ENCODE measurements at places on chromosomes 7 and 10.

GRCh38 chr10:110691139-110691538 lies 47.0 kb downstream of the RBM20 start:
- no peak for DNase-seq

DNA sequence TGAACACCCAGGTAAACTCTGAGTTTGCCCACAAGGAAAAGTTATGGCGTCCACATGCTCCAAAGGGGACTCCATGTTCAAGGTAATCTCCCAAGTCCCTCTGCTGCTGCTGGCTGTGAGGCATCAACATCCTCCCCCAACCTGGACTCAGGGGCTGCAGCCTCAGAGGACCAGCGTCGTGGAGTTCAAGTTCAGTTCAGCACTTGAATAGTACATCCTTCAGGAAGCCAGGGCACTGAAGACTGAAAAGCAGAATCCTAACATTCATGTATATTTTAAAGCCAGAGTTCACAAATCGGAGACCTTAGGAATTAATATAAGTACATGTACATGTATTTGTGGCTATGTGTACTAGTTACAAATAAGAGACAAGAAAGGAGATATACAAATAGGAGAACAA lies 90.4 kb downstream of the PTPRE start:
- no peak for DNase-seq

- peak; percentile 11 for DNase-seq
Measured at GRCh38 chr7:191981-192649, at the start of gene FAM20C. Gene FAM20C (plus strand): TSS chr7:192571. CDS start chr7:193200, 629 bp downstream.

GRCh38 chr7:147196481-147196880 lies 1079.9 kb downstream of the CNTNAP2 start:
- no peak for DNase-seq

DNA sequence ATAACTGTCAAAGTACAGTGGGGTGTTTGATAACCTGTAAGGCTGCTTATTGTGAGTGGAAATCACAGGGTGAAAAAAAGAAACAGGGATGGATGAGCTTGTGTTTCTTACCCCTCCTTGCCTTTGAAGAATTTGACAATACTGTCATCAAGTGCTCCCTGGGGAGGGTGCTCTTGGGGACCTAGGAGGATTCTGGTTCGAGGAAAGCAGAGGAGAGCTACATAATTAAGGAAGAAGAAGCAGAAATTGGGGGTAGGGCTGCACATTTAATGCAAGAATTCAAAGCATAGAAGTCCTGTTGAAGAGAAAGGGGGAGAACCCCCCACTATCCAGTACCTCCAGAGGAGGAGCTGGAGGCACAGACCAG lies 208.1 kb upstream of the PHYHIPL start:
- DNase-seq = no peak

DNA sequence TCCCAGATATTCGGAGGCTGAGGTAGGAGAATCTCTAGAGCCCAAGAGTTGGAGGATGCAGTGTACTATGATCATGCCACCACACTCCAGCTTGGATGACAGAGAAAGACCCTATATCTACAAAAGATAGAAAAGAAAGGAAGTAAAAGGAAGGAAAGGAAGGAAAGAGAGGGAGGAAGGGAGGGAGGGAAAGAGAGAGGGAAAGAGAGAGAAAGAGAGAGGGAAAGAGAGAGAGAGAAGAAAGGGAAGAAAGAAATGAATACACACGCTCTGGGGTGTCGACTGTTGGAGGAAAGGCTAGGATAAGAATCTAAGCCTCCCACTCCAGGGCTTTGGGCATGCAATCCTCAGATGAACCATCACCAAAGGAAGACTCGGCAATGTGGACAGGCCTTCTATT lies 69.9 kb downstream of the PARD3 start:
- DNase-seq = no peak

DNA sequence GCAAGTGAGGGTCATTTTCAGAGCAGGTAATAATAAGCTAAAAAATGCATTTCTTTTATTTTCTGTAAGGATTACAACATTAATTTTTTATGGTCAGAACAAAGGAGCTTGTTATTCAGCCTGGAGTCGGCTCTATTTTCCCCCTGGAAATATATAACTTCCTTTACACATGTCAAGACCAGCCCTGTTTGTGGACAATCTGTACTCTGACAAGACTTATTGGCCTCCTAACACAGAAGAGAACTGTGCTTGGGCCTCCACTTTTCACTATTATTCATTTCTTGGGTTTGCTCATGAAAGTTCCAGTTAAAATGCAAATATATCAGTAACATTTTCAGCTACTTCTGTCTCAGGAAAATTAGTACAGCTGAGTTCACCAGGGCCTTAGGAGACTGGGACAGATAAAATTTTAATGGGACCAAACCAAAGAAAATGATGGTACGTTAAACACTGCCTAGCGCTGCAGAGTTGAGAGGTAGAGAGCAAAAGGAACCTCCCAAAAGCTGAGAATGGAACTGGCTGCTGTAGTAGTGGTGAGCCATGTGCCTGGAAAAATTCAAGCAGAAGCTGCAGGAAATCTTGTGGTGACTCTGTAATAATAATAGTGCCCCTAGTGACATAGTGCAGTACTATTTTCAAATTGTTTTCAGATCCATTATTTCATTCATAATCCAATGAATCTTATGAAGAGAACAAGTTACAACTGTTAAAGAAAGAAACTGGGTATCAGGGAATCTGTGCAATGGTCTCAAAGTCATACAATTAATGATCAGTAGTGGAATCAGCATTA lies 227.2 kb upstream of the KIAA1217 start:
- DNase-seq = no peak

GRCh38 chr10:43056568-43057011 lies 20.3 kb upstream of the RET start:
- DNase-seq = no peak

GRCh38 chr10:20760460-20760859 lies 136.7 kb downstream of the NEBL start:
- no peak for DNase-seq

DNA sequence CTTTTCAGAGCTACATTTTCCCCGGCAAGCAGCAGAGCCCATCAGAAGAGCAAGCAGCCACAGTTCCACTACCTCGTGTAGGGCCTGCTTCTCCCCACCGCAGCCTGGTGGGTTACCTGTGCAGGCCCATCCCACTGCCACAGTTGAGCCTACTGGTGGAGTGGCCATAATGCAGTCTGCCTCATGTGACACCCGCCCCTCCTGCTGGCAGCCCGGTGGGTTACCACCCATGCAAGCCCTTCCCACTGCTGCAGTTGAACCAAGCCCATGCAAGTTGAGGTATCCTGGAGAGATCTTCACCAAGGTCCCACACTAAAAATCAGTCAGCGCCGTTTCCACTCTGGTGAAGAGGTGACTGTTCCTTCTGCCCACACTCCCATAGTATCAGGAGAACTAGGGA lies 32.1 kb upstream of the CNNM1 start:
- no peak for DNase-seq

DNA sequence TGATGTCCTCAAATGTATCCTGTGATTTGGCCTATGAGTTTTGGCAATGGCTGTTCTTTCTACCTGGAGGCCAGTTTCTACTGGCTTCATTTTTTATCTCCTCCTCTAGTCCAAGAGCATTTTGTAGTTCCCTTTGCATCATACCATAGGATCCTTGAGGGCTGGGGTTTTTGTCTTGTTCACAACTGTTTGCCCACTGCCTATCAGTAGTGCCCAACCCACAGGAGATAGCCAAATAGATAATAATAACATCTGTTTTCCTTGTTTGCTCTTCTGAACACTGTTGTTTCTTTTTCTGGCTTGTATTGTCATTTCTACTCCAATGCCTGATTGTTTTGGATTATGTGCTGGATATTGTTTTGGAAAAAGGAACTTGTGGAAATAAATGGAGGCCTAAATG lies 3.4 kb downstream of the CDK1 start:
- DNase-seq = no peak

- DNase-seq = no peak
Measured at GRCh38 chr7:55307123-55307916, 57.8 kb upstream of the LANCL2 start.

- no peak for DNase-seq
Measured at GRCh38 chr10:72563327-72563932, 62.4 kb downstream of the MICU1 start.

DNA sequence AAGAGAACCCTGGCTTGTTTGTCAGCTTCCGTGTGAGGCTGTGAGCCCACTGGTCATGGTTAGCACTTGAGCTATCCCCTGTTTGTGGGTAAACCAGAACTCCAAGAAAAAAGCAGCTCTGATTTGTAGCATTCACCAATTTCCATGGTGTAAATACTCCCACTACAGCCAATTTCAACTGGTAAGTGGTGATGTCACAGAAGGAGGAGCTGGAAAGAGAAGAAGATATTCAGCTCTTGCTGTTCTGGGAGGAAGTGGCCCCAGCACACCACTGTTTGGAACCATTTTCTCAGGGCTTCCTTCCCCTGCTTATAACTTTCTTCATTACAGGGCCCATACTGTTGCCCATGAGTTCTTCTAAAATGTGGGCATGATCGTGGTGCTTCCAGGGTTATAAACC lies 500.1 kb upstream of the ZMIZ1 start:
- DNase-seq = no peak

- no peak for DNase-seq
Measured at GRCh38 chr7:132646052-132646451, 69.8 kb upstream of the PLXNA4 start.

- DNase-seq = no peak
Measured at GRCh38 chr7:107405559-107405958, 64.3 kb upstream of the GPR22 start.

- no peak for DNase-seq
Measured at GRCh38 chr10:3136763-3137611, 35.6 kb downstream of the PITRM1 start.

- DNase-seq = no peak
Measured at GRCh38 chr10:123567984-123568739, 98.0 kb upstream of the GPR26 start.

- DNase-seq = no peak
Measured at GRCh38 chr10:94210440-94211168, 152.1 kb downstream of the NOC3L start.

DNA sequence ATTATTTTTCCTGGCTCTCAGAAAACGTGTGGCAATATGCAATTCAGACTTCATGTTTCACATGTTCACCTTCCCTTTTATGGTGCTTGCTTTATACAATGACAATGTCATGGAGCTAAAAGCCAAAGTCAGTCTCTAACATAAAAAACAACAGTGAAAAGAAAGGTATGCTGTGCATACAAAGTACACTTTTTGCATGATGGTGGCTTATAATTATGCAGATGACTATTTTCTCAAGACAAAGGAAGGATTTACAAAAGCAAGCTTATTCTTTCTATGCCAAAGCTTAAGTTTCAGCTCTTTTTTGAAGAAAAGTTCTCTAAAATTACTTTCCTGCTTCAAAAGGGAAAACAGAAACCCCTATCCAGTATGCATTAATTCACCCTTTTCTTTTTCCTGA lies 15.6 kb downstream of the ERCC6 start:
- no peak for DNase-seq

GRCh38 chr10:16811765-16812164 lies 5.5 kb downstream of the RSU1 start:
- no peak for DNase-seq

- no peak for DNase-seq
Measured at GRCh38 chr7:2526659-2527504, 7.3 kb downstream of the LFNG start.

GRCh38 chr10:119101366-119102098 lies 2.4 kb upstream of the DENND10 start:
- DNase-seq = no peak

DNA sequence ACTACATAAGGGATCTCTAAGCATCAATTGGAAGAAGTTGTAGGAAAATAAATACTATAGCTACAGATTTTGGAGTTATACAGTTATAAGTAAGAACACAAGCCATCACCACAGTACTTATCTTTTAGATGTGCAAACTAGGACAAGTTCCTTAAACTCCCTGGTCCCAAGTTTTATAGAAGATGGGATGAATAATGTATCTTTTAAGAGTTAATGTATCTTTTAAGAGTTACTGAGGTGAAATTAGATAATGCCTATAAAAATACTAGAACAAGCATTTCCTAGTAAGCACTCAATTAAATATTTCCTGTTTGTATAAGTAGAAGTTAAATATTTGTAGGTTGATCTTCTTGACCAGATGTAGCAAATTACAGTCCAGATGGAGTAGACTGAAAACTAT lies 56.8 kb downstream of the SEMA3A start:
- no peak for DNase-seq

GRCh38 chr10:97378933-97379921 lies 21.9 kb downstream of the RRP12 start:
- no peak for DNase-seq

DNA sequence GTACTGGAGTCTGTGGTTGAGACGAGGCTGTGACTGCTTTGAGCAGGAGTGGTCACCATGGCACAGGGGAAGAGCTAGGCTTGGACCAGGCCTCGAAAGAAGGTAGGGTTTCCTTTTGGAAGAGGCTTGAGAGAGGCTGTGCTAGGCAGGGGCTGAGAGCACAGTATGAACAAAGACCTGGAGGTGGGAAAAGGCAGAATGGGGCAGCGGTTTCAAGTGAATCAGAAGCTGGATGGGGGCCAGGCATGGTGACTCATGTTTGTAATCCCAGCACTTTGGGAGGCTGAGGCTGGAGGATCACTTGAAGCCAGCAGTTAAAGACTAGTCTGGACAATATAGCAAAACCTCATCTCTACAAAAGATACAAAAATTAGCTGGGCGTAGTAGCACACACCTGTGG lies 65.9 kb downstream of the CLIP2 start:
- DNase-seq = no peak

DNA sequence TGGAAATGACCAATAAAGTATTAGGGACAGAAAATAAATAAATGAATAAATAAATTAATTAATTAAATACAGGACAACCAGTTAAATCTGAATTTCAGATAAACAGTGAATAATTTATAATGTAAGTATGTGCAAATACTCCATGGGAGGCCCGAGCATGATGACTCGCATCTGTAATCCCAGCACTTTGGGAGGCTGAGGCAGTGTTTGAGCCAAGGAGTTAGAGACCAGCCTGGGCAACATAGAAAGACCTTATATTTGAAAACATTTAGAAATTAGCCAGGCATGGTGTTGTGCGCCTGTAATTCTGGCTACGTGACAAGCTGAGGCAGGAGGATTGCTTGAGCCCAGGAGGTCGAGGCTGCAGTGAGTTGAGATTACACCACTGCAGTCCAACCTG lies 123.7 kb downstream of the CUL2 start:
- DNase-seq = no peak

- no peak for DNase-seq
Measured at GRCh38 chr7:36316319-36316718, 73.3 kb upstream of the ANLN start.

DNA sequence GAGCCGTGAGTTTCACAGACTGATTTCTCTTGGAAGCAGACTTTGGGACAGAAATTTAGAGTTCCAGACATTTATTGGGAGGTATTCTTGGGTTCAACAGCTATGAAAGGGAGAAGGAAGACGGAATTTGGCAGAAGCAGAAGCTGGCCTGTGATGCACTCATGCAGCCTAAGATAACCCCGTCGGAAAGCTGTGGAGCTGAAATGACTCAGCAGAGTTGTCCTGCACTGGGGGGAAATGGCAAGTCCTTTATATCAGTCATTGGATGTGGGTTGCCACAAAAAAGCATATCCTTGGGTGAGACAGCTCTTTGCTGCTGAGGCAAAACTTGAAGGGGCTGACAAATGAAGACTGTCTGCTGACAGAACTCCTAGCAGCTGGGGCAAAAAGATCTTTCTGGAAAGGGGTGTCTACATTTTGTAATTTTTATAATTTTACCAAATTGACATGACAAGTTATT lies 11.5 kb upstream of the MICU1 start:
- no peak for DNase-seq

GRCh38 chr7:152862856-152863255 lies 103.3 kb downstream of the ACTR3B start:
- DNase-seq = no peak
